Liver (tissue), 10 donors: ENCODE measurements at places on chromosomes 1 and 21. TPM values are rescaled to one million over a fixed set of nuclear protein-coding genes. Genes with fewer than 3 reads are reported as not detected.

ACKR1 gene
- not detected for polyA plus RNA-seq

NBPF10 gene
- 0.39 TPM for polyA plus RNA-seq

WDR47 gene
- polyA plus RNA-seq, result 1.2 TPM

FTCD gene
- 182 TPM for polyA plus RNA-seq

RUNX3 gene
- 0.92 TPM for polyA plus RNA-seq

OLIG2 gene
- not detected for polyA plus RNA-seq

HLCS gene
- polyA plus RNA-seq, result 8.4 TPM

EEIG2 gene
- polyA plus RNA-seq, result 0.97 TPM

CD1D gene
- polyA plus RNA-seq, result 6.3 TPM

NBPF12 gene
- polyA plus RNA-seq, result 5.0 TPM

PANK4 gene
- polyA plus RNA-seq, result 11.6 TPM

STYXL2 gene
- not detected for polyA plus RNA-seq

NTNG1 gene
- not detected for polyA plus RNA-seq

OR14K1 gene
- polyA plus RNA-seq, result not detected

PALMD gene
- 9.7 TPM for polyA plus RNA-seq

GLMN gene
- 1.1 TPM for polyA plus RNA-seq

ARHGAP29 gene
- polyA plus RNA-seq, result 8.3 TPM

FCER1G gene
- 77.1 TPM for polyA plus RNA-seq

ALX3 gene
- polyA plus RNA-seq, result not detected

NCAM2 gene
- 0.23 TPM for polyA plus RNA-seq

SAMD11 gene
- 0.51 TPM for polyA plus RNA-seq

RNF186 gene
- 0.38 TPM for polyA plus RNA-seq

CFAP107 gene
- polyA plus RNA-seq, result not detected

KRTAP21-2 gene
- polyA plus RNA-seq, result not detected

LCE6A gene
- polyA plus RNA-seq, result not detected

LCE1A gene
- not detected for polyA plus RNA-seq

GBP6 gene
- polyA plus RNA-seq, result 0.05 TPM

MYOM3 gene
- polyA plus RNA-seq, result not detected

GNG12 gene
- 17.7 TPM for polyA plus RNA-seq

CRABP2 gene
- polyA plus RNA-seq, result 0.22 TPM

MAP3K7CL gene
- polyA plus RNA-seq, result 1.4 TPM

SMPDL3B gene
- 0.24 TPM for polyA plus RNA-seq

RGS13 gene
- 0.05 TPM for polyA plus RNA-seq

GBP5 gene
- polyA plus RNA-seq, result 0.78 TPM

PLA2G2A gene
- 1,565 TPM for polyA plus RNA-seq

NKAIN1 gene
- polyA plus RNA-seq, result not detected

C2CD4D gene
- 0.02 TPM for polyA plus RNA-seq
